ENCODE measurements at places on chromosomes 1 and 21.

DNA sequence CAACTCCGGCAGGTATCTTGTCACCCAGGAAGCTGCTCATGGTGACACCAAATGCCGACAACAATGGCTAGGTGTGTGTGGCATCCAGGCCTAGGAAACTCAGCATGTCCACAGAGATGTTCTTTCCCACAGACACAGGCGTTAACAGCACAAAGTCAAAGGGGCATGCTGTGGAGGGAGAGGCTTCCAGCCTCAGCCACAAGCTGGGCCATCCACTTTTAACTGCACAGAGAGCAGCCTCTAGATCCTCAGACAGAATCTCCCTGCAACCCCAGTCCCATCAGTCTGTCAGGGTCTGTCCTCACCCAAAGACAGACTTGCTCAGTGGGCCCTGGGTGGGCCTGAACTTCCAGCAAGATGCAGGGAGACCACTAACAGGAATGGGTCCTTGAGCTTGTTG, 58.5 kb upstream of the BCAR3 start:
- DNase-seq: no peak

- no peak for DNase-seq
Measured at GRCh38 chr21:36697060-36697850, 1.7 kb upstream of the SIM2 start.

- no peak for DNase-seq
Measured at GRCh38 chr1:53332186-53332564, 4.3 kb upstream of the LRP8 start.

DNA sequence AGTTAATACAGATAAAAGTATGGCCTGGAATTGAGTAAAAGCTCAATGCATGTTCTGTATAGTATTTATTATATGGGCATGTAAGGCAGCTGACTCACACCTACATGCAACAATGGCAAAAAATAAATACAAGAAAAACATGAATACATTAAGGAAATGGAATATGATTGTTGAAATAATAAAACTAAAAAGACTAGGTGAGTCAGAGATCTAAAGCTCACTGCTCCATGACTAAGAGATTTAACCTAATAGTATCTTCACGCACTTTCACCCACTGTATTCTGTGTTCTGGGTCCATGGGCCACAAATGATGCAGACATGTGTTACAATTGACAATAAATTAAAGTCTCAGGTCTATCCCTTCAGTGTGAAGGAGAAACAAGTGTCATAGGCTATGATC, 607.0 kb downstream of the AGBL4 start:
- DNase-seq: no peak

GRCh38 chr1:225973158-225973557, 26.0 kb downstream of the SDE2 start:
- no peak for DNase-seq

DNA sequence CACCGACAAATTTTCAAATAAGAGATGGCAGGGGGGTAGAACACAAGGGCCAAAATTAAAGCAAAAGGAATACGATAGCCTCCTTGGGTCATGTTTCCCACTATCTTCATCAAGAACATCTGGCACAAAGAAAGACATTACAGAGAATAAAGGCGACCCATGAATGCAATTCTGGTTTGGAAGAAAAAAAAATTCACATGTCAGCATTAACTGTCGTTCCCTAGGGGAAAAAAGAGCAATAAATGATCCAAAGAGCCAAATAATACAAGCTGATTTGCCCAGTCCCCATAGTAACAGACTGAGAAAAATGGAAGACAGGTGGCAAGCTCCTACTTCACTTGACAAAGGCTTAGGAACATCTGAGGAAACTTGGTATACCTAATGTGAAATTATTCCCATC, 4.5 kb downstream of the STIL start:
- no peak for DNase-seq

- peak; percentile 47 for DNase-seq
Measured at GRCh38 chr1:27873671-27874384, 1.5 kb downstream of the THEMIS2 start.

- no peak for DNase-seq
Measured at GRCh38 chr21:31928656-31929055, 55.8 kb downstream of the HUNK start.

Data from GDM1 (cell line).